ENCODE measurements at places on chromosomes 7 and 10. TPM values are rescaled to one million over a fixed set of nuclear protein-coding genes. Genes with fewer than 3 reads are reported as not detected.

DNA sequence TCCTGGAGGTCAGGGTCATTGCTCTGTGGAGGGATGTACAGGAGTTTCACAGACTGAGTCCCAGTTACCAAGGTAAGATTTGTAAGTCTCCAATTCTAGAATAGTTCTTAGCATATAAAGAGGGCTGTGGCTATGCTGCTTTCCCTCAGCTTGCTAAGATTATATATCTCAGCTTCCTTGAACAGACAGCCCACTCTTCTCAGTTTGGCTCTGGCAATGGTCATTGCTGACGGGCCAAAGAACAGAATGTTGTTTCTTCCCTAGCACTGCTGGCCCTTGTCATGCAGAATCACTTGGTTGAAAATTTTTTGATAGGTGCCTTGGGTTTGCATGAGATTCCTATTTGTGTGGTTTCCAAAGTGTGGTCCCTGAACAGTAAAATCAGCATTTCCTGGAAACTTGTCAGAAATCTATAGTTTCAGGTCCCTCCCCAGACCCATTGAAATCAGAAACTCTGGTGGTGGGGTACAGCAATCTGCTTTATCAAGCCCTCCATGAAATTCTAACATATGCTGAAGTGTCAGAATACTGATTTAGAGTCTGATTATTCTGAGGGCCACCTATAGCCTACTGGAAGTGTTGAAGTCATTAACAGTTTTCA lies 38.2 kb downstream of the NRBF2 start:
- H3K4me1 ChIP-seq, result no peaks in the 10 kb centered on the region
- no peak overlapping the region for H3K4me3 ChIP-seq
- H3K36me3 ChIP-seq, result peaks cover 34% of the 10 kb centered on the region

GRCh38 chr10:6207658-6208057 lies 4.9 kb downstream of the PFKFB3 start:
- no peaks in the 10 kb centered on the region for H3K27me3 ChIP-seq
- no peak overlapping the region for H3K4me3 ChIP-seq

DNA sequence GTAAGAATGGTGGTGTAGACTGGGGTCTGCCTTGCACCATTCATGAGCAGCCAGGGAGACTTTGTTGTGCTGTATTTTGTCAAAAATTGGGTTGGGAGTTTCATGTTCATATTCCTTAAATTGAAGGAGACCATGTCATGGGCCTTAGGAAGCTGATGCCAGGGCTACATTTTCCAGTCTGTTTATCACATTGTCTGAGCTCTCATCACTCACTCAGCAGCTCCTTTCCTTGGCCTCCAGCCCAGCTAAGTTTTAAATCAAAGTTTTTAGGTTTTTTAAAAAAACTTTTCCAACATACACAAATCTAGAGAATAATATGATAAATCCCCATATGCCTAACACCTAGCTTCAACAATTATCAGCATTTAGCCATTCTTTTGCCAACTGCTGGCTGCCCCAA lies 12.6 kb upstream of the FAM13C start:
- H3K27ac ChIP-seq, result no peak overlapping the region
- H3K27me3 ChIP-seq, result peaks cover under 1% of the 10 kb centered on the region
- no peaks in the 10 kb centered on the region for H3K36me3 ChIP-seq
- no peaks in the 10 kb centered on the region for H3K4me1 ChIP-seq
- H3K4me3 ChIP-seq, result no peak overlapping the region

- H3K36me3 ChIP-seq, result no peaks in the 10 kb centered on the region
- no peaks in the 10 kb centered on the region for H3K27me3 ChIP-seq
- no peak within 1 kb of the TSS for H3K27ac ChIP-seq
- H3K4me3 ChIP-seq, result no peak within 1 kb of the TSS
- DNase-seq, result no peak
Observed at GRCh38 chr7:2687881-2688318, at the start of gene AMZ1. TSS of gene AMZ1 (plus strand) at chr7:2688202. CDS start at chr7:2700452, 12,250 bp downstream.

DNA sequence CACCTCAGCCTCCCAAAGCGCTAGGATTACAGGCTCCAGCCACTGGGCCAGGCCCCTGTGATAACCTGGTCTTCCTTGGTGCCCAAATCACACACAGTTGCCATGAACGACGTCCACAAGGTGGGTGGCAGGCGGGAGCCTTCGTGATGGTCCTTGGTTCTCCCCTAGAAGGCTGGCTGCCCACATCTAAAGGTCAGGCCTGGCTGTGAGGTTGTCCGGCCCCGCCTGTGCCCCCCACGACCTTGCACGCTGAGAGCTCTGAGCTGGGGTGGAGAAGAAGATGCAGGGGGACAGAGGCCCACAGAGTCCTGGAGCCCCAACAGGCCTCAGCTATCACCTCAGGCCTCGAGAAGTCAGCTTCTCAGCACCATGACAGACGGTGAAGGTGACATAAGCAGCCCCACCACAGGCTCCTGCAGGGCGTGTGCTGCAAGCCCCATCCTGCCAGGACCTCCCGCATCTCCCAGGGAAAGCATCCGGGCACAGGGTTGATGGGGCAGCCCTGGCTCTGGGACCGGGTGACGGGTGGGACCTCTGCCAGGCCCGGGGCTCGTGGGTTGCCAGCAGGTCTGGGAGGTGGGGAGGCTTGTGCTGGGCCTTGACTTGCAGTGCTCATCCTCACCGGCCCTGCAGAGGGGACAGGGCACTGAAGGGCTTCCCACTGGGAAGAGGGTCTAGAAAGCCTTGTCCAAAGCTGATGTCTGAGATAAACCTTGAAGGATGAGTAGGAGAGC lies 217.4 kb downstream of the WDR37 start:
- H3K4me1 ChIP-seq, result no peaks in the 10 kb centered on the region
- H3K4me3 ChIP-seq, result no peak overlapping the region
- peaks cover 3% of the 10 kb centered on the region for H3K27me3 ChIP-seq
- no peaks in the 10 kb centered on the region for H3K36me3 ChIP-seq
- no peak overlapping the region for H3K27ac ChIP-seq

DNA sequence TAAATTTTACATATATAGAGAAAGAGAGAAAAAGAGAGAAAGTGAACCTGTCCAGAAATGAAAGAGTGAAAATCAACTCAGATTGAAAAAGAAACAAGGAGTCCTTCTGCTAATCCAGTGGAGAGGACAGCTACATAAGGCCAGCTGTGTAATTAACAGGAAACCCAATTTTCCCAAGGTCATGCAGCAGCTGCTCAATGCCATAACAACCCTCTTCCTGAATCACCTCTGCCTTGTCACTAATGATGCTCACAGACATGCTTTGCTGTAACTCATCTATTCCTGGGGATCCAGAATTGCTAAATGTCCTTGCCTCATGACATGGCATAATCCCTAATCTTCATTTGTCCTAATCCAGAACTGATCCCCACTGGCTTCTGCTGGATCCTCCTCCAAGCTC lies 288.6 kb downstream of the NEBL start:
- no peaks in the 10 kb centered on the region for H3K4me1 ChIP-seq
- DNase-seq, result no peak
- no peaks in the 10 kb centered on the region for H3K36me3 ChIP-seq

- no peaks in the 10 kb centered on the region for H3K4me1 ChIP-seq
- no peaks in the 10 kb centered on the region for H3K27me3 ChIP-seq
- no peak within 1 kb of the TSS for H3K27ac ChIP-seq
- no peak for DNase-seq
Observed at GRCh38 chr10:84173501-84173929, at the start of gene GPR15LG. TSS of gene GPR15LG (plus strand) at chr10:84173801. CDS start at chr10:84173852, 51 bp downstream.

Gene LRRC18
- not detected for total RNA-seq

Gene MICU1
- 39.4 TPM for total RNA-seq

Gene GARIN1A
- 0.49 TPM for total RNA-seq

Gene LDB1
- 63.9 TPM for total RNA-seq

Gene GRM3
- total RNA-seq, result not detected
